ENCODE measurements at places on chromosomes 2 and 18.

DNA sequence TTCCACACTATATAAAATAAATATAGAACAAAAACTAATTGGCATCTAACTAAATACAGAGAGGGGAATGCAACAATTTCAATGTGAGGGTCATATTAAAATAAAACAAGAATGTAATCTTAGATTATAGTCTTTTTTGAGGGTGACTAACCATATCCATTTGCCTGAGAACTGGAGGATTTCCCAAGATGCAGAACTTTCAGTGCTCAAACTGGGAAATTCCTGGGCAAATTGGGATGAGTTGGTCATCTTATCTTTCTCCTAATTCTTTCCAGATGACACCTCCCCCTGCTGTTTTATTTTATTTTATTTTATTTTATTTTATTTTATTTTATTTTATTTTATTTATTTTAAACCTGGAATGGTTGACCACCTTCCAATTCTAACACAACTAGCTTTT is 846.2 kb downstream of the SLC4A3 start:
- DNase-seq, result no peak

GRCh38 chr2:143684551-143685320 is 555.5 kb downstream of the ARHGAP15 start:
- no peak for DNase-seq

GRCh38 chr2:232731470-232731869 is 34.3 kb downstream of the GIGYF2 start:
- no peak for DNase-seq

DNA sequence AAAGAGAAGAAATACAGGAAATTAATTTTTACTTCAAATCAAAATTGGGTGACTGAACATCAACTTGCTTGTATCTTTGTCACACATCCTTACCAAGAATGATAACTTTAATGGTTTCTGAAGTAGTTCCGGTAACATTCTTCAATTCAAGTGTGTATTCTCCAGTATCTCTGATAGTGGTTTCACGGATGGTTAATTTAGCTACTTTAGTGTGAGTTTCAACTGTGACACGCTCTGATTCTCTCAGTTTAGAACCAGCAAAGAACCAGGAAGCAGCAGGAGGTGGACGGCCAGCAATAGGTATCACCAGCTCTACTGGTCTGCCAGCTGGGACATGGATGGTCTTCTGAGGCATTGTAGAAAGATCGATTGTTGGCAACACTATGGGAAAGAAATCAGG is 62.3 kb downstream of the PLEKHA3 start:
- DNase-seq, result no peak

- no peak for DNase-seq
Observed at GRCh38 chr2:190847504-190848081, 33.0 kb upstream of the GLS start.

DNA sequence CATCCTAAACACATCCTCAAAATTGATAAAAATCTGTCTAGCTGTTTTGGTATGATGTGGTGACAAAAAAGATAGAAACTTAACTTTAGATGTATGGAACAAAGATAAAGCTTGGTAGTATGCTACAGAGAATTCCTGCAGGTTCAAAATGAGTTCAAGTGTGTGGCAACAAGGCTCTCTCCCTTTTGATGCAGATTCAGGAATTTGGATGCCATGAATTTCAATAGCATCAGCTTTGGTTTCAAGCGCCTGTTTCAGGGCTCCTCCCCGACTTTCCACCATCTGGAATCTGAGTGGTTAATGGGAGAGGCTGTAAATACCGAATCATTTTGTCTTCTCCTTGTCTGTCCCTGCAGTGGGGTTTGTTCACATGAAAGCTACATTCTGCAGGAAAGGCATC is 180.6 kb downstream of the MTX2 start:
- no peak for DNase-seq

GRCh38 chr18:63586431-63586830 is 712 bp upstream of the SERPINB13 start:
- DNase-seq, result no peak

DNA sequence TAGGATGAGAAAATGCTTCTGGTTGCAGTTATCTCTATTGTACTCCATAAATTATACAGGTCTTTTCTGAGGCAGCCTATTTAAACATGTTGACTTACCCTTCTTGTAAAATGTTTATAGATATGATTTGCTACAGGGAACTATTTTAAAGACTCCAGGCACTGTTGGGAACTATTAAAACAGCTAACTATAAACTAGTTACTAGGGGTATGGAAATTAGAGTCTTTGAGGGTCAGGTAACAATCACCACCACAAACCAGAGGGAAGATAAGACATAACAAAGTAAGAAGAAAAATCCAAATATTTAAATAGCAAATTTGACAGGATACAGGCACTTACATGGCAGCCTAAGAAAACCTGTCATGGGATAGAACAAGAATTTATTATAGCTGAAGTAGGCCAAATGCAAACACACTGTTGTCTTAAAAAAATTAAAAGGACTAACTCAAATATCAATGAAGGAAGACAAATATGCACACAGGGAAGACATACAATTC is 251.0 kb upstream of the CWC22 start:
- no peak for DNase-seq

DNA sequence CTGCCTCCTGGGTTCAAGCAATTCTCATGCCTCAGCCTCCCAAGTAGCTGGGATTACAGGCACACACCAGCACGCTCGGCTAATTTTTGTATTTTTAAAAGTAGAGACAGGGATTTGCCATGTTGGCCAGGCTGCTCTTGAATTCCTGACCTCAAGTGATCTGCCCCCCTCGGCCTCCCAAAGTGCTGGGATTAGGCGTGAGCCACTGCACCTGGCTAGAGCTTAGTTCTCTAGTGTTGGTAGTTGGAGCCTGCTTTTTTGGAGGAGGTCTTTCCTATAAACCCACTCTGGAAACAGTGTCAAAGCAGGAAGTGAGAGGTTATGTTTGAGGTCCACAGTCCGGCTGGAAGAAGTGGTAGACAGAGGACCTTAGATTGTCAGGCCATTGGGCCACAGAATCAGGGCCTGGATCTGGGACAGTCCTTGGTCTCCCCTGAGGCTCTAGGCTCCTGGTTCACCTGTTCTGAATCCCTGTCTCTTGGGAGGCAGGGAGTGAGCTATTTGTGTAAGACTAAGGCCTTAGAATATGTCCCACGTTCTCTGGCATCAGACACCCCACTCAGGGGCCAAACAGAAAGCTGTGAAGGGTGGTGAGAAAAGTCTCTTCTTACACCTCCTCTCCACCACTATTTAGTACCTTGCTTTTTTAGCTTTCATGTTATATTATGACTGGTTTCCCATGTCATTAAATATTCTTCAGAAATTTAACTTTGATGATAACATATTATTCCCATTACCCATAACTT is 34.5 kb downstream of the PCBP1 start:
- DNase-seq, result no peak

DNA sequence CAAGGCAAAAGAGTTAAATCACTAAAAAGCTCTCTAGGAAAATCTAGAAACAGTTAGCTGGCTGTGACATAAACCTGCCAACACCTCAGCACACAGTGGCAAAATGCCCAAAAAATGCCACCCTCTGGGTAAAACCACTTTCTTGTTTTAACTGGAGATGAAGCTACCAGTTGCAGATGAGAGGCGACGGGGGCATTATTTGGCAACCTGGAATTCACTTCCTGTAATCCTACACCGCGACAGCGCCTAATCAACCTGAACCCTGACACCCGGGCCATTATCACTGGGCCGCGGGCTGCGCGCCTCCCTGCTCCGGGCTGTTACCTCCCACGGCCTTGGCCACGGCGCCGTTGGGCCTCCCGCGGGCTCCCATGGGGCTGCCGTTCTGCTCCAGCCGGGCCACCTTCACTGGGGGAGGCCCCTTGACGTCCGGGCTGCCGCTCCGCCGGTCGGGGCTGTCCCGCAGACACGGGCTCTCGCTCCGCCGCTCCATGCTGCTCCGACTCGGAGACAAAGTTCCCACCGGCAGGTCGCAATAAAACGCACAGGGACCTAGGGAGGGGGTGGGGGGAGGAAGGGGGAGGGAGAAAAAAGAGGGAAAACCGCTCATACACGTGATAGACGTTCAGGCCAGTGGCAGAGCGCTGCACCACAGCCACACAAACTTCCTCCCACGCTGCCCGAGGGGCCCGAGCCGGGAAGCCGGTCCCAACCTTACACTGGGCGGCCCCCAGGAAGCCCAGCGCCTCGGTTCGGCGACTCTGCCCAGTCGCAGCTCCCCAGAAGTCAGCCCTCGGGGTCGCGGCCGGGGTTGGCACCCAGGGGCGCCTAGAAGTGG is 2.0 kb downstream of the SATB2 start:
- no peak for DNase-seq

GRCh38 chr2:130874512-130874911 is 37.8 kb downstream of the ARHGEF4 start:
- no peak for DNase-seq

GRCh38 chr18:79926715-79927606 is 24.5 kb downstream of the SLC66A2 start:
- DNase-seq, result no peak

- no peak for DNase-seq
Observed at GRCh38 chr2:191713837-191714236, 35.9 kb downstream of the NABP1 start.

- DNase-seq, result no peak
Observed at GRCh38 chr2:128157644-128158043, 66.6 kb downstream of the UGGT1 start.

DNA sequence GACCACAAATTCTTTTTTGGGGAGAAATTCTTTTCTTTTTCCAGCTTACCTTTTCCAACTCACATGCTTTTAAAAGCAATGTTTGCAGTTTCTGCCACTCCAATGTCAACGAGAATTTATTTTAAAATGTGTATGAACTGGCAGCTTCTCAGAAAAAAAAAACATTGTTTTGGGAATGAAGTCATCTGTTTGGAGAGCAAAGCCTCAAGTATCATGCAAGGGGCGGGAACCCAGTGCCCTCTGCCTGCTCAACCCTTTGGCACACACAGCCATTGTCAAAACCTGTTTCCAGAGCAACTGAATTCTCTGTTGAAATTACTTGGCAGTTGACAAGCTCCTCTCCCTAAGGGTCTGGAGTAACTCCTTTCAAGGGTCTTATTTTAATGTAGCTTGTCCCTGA is 128.5 kb downstream of the QPCT start:
- no peak for DNase-seq

GRCh38 chr2:104845946-104846785 is 7.7 kb upstream of the POU3F3 start:
- DNase-seq, result no peak

DNA sequence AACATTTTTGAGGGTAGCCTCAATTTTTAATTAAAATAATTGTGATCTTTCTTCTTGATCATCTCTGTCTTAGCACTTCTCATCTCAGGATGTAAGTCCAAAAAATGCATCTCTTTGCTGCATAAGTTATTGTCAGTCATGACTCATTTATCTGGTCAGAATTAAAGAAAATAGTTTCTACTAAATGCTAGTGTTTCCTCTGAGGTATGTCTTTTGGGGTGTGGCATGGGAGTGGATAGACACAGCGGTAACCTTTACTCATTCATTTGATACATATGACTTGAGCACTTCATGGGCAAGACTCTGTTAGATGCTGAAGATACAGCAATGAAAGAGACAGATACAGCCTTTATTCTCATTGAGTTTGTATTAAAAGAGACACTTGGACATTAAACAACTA is 284.7 kb downstream of the IRS1 start:
- DNase-seq, result no peak

GRCh38 chr2:226893216-226893615 is 57.4 kb downstream of the RHBDD1 start:
- DNase-seq, result no peak

GRCh38 chr2:120656273-120656950 is 79.3 kb upstream of the GLI2 start:
- no peak for DNase-seq

Data from stimulated activated CD4-positive, alpha-beta T cell treated with anti-CD3 and anti-CD28 coated beads, Interleukin-2, amount 100 ng/mL, for 4 hours (primary cell).